NCI-H2029 (cell line): ENCODE measurements at places on chromosomes 3 and 15.

DNA sequence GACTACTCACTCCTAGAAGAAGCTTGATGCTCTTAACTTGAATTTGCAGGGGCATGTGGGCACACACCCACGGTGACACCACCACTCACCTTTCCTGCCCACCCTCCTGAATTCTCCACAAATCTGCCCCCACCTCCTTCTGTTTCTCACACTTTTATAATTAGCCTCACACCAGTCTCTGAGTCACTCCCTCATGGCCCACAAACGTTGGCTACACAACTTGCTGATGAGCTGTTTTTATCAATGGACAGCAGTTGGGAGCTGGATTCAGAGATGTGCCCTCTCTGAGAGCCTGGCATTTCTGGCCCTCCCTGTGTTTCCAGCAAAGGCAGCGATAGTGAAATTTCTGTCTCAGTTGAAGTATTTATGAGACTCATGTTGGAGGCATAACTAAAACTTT lies 1.3 kb downstream of the COLQ start:
- DNase-seq = no peak

GRCh38 chr3:195260280-195260905 lies 10.6 kb downstream of the XXYLT1 start:
- peak; percentile 28 for DNase-seq

DNA sequence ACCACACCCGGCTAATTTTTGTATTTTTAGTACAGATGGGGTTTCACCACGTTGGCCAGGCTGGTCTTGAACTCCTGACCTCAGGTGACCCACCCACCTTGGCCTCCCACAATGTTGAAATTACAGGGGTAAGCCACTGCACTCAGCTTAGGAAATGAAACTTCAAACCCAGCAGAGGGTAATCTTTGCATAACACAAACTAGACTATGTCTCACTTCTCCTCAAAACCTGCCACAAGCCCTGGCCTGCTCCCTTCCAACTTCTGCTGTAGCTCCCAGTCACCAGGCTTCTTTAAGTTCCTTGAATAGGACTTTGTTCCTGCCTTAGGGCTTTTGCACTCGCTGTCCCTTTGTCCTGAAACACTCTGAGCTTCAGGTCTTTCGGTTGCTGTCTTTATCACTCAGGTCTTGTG lies 39.2 kb upstream of the SEMA4B start:
- DNase-seq = no peak

DNA sequence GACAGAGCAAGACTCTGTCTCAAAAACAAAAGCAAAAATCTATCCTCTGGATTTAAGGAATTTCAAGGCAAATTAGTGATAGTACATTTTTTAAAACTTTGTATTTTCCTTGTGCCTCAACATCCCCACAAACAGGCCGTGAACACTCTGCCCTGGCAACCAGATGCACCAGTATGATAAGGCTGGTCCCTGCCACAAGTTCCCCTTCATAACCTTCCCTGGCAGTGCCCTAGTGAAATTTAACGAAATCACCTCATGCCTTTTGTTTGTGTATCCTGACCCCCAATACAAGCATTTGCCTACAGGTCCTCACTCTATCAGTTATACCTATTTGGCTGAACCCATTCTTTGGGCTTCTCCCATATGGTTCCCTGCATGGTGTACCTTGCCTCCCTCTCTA lies 107.4 kb upstream of the FLNB start:
- DNase-seq = no peak

DNA sequence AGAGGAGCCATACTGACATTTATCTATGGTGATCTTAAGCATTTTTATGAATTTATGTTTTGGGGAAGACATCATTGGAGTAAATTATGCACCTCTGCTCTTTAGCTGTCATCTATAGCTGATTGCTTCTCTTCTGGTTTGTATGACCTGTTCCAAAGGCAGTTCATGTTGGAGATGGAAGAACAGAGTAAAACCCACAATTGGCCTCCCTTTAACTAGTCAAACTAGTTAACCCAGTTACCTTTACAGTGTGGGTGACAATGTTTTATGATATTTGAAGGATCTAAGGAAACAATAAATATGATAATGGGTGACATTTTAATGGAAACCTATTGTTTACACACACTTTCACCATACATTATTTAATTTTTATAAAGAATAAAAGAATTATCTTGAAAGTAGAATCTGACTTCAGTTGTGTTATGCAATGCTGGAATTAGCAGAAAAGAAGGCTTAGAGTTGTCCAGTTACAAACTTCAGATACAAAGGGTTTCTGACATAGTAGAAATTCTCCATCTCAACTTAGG lies 263.5 kb downstream of the NFKBIZ start:
- no peak for DNase-seq

DNA sequence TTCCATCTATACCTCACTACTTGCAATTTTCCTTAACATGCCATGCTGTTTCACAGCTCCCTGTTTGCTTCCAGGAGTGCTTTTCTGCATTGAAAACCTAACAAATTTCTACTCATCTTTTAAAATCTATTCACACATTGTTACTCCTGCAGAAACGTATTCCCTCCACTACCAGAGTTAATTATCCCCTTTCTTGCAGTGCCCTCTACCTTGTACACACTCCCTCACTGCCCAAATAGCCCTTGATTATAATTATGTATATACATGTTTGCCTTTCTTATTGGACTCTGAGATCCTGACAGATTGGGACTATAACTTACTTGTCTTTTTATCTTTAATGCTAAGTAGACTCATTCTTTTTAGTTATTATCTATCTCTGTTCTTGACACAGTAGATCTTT lies 325.0 kb downstream of the OXSM start:
- DNase-seq = no peak

DNA sequence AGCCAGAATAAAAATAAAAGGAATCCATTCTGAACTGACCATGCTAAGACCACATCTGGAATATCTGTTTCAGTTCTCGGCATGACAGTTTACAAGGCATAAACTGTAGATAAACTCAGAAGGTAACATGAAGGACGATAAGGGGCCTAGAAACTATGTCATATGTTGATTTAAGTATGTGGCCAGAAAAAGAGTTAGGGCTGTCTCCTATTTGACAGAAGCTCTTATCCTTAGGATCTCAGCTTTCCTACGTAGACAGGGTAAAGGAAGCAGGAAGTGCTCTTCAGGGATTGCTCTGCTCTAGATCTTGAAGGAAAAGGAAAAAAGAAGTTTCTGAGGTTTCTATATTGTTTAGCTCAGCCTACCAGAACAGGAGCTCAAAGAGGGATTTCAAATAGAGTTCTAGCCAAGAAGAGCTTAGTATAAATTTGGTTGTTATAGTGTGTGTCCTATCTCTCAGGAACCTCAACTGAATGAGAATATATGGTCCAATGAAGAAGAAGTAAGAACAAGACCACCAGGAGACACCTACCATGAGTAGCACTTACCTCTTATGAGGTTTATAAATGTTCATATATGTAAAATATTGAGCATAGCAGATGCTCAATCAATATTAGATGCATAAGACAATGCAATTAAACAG lies 59.2 kb downstream of the TP53BP1 start:
- DNase-seq = no peak

DNA sequence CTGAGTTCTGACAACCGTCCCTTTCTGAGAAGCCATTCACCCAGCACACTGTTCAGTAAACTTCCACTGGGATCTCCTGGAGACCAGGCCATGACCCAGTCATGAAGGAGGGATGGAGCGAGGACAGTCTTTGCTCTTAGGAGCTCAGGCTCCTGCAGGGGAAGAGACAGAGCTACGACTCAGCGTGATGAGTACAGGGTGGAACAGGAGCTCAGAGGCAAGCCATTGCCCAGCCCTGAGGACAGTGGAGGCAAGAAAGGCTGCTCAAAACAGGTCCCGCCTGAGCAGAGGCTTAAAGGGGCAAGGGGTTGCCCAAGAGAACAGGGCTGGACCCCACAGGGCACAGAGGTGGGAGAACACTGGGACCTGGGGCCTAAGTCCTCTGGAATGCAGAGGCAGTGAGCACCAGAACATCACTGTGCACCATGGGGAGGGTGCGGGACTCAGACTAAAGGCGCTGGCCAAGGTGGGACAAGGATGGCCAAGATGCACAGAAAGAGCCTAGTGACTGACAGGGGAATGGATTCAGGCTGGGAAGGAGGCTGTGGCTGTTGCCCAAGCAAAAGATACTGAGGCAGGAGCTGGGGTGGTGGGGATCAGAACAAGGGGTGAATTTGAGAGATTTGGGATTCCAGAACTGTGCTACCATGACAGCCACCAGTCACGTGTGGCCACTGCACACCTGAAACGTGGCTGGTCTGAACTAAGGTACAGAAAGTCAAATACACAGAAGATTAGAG lies 25.8 kb downstream of the TMEM43 start:
- no peak for DNase-seq

- no peak for DNase-seq
Measured at GRCh38 chr3:118597184-118597583, 437.5 kb downstream of the IGSF11 start.

- DNase-seq = peak; percentile 53
Measured at GRCh38 chr3:13296662-13297061, 123.5 kb downstream of the NUP210 start.

DNA sequence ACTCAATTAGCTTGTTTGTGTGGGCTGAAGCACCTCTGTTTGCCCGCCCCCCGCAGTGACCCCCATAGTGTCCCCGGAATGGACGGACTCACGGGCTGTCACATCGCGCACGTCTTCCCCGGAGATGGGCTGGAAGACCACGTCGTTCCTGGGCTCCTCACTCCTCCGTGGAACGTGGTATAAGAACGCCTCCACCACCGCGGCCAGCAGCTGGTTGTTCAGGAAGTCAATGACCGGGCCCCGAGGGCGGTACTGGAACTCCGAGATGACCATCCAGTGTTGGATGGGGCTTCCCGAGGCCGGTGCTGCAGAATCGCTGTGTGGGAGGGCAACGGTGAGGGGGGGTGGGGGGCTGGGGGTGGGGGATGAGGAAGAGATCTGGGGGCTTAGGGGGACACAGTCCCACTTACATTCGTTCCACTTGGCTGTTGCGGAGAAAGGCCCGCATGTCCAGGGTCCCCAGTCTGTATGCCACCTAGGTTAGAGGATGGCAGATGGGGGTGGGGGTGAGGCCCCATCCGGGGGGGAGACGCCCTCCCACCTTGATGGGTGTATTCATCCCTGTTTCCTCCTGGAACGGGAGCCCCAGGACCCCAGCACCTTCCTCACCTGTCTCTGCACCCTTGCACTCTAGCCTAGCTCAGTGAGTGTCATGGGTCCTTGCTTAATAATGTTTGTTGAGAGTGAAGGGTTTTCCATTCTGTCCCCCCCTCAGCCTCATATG lies 30.2 kb downstream of the MUC20 start:
- DNase-seq = no peak

DNA sequence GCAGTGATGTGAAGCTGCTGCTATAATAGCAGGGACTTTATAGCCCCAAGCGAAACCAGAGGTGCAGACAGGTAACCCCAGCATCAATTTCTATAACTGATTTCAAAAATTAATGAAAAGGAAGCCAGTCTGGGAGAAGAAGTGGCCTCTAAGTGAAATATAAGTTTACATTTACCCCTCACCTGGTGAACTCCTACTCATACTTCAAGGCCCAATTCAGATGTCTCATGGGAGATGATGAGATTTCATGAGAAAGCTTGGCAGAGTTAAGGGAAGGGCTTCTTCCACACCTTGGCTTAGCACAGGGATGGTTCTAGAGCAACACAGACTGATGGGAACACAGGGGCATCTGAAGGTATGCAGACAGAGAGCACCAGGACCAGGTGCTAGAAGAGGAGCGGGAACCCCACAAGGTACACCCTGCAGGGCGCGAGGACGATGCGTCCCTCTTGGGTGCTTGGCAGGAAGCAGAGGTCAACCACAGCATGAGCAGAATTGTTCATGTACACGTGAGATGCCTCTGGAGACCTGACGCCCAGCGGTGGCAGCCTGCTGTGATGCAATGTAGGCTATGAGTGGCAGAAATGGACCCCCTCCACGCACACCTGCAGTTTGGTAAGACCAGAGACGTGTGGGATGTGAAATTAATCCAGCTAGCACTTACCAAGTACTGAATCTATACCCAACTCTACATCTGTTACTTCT lies 102.9 kb downstream of the SRGAP3 start:
- no peak for DNase-seq

- no peak for DNase-seq
Measured at GRCh38 chr3:11434563-11435096, 162.4 kb downstream of the ATG7 start.

DNA sequence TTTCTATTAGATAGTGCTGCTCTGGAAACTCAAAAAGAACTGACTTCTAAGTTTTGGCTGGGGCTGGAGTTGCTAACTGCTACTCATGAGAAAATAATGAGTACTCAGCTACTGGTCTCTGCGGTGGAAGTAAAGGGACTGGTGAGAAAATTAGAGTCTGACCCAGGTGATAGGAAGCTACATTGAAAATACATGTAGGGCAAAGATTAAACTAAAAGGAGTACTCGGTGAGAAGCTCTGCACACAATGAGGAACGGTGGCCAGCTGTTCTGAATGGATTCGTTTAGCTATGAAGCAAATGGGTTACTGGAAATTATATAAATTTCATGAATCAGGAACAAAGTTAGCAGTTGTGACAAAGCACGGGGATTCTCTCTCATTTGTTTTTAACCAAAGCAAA lies 512.9 kb upstream of the SGO1 start:
- no peak for DNase-seq

GRCh38 chr3:142337994-142338393 lies 109.8 kb downstream of the XRN1 start:
- DNase-seq = no peak

DNA sequence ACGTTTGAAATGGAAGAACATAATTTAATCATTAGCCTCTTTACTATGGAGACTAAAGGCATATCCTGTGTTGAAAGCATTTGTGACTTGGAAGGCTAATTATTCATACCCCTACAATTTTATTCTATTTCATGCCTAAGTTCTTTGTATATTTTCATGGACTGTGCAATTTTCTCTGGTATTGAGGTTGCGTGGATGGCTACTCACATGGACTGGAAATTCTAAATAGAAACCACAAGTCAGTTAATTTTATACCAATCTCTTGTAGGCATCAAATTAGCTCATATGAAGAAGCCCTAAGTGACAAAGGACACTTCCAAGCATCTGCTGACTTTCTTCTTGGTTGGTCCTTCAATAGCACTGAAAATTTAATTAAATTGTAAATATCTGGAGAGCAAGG lies 1353.5 kb downstream of the ROBO1 start:
- DNase-seq = no peak

DNA sequence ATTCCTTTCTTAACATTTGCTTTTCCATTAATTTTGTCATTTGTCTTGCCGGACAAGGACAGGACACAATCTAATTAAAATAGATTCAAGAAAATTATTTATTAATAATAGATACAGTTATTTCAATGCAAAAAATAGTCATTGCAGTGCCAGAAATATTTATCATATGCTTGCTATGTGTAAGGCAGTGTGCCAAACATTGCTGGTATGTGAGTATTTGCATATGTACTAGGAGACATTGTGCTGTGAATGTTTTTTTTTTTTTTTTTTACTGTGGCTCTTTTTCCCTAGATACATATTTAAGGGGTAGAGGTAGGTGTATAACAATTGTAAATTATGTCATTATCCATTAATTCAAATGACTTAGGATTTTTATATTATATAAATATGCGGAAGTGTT lies 23.3 kb downstream of the SPRED1 start:
- DNase-seq = no peak

GRCh38 chr3:196821806-196822355 lies 45.8 kb upstream of the SENP5 start:
- no peak for DNase-seq

GRCh38 chr15:63517628-63518027 lies 13.2 kb downstream of the USP3 start:
- no peak for DNase-seq

- no peak for DNase-seq
Measured at GRCh38 chr3:36764704-36765038, 318 bp upstream of the DCLK3 start.
